ENCODE measurements at places on chromosomes 3 and 15. TPM values are rescaled to one million over a fixed set of nuclear protein-coding genes. Genes with fewer than 3 reads are reported as not detected.

The HYAL1 gene
- polyA plus RNA-seq = 1.6 TPM

The SUCNR1 gene
- 0.15 TPM for polyA plus RNA-seq

The C15orf62 gene
- 0.97 TPM for polyA plus RNA-seq

GRCh38 chr3:113663324-113663750 is 33.1 kb downstream of the USF3 start:
- no peak for DNase-seq
- H3K27ac ChIP-seq = no peak overlapping the region
- peaks cover 22% of the 10 kb centered on the region for H3K36me3 ChIP-seq

DNA sequence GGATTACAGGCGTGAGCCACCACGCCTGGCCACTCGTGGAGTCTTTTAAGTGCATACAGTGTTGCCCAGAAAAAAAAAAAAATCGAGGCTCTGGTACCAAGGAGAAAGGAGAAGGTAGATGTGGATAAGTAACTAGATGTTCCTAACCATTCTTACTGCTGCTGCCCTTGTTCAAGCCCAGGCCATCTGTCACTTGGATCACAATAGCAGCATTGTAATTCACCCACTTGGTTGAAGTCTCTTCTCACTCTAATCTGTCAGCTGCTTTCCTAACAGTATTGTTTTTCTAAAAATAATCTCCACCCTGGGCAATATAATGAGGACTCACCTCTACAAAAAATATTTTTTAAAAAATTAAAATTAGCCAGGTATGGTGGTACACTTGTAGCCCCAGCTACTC is 58.0 kb upstream of the CRTC3 start:
- peaks cover 3% of the 10 kb centered on the region for H3K4me1 ChIP-seq
- H3K27ac ChIP-seq = no peak overlapping the region
- DNase-seq = no peak

DNA sequence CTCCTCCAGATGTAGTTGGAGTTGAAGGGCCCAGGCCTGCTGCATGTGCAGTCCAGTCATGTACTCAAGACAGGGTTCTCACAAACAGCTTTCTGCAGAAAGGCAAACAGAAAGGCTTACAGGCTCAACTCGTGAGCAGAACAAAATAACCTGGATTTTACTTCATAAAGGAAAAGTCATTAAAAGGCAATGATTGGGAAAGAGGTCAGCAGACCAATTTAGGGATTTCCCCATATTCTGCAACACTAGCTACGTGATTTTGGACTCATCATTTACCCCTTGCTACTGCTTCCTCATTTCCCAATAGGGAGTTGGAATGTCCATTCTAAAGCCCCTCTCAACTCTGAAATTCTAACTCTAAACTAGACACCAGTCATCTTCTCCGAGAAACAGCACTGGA is 18.1 kb downstream of the METTL6 start:
- H3K27me3 ChIP-seq = no peaks in the 10 kb centered on the region
- no peak for DNase-seq
- no peak overlapping the region for H3K4me3 ChIP-seq
- H3K27ac ChIP-seq = no peak overlapping the region

The SCAANT1 gene
- not detected for polyA plus RNA-seq

- H3K4me3 ChIP-seq = peak overlapping the region; percentile 18
- H3K27me3 ChIP-seq = no peaks in the 10 kb centered on the region
- no peaks in the 10 kb centered on the region for H3K4me1 ChIP-seq
These were observed 160.4 kb upstream of the CGNL1 start for GRCh38 chr15:57215881-57216280.

DNA sequence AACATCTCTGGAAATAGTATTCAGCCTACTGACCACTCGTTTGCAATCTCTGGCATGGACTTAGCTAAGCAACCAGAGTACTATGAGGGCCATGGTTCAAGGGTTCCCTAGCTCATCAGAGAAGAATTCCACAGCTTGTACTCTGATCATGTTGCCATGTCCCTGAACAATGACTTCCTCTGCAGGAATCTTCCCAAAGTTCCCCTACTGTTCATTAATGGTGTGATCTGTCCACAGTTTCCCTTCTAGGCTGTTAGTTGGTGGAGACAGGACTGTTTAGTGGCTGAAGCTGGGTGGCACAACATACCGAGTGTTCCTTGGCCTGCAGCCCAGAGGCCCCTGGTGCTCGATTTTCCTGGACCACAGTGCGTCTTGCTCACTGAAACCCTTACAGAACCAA is 44.4 kb upstream of the GALNT15 start:
- DNase-seq = no peak
- H3K27ac ChIP-seq = no peak overlapping the region
- no peaks in the 10 kb centered on the region for H3K27me3 ChIP-seq
- no peaks in the 10 kb centered on the region for H3K4me1 ChIP-seq
- H3K36me3 ChIP-seq = no peaks in the 10 kb centered on the region

- no peak overlapping the region for H3K27ac ChIP-seq
- peak; percentile 78 for DNase-seq
- no peak overlapping the region for H3K4me3 ChIP-seq
- no peaks in the 10 kb centered on the region for H3K4me1 ChIP-seq
These were observed 69.7 kb downstream of the GAP43 start for GRCh38 chr3:115692887-115693524.

The PYDC2 gene
- not detected for polyA plus RNA-seq

GRCh38 chr3:159881208-159881607 is 107.4 kb upstream of the IL12A start:
- H3K4me3 ChIP-seq = no peak overlapping the region
- H3K27ac ChIP-seq = no peak overlapping the region

DNA sequence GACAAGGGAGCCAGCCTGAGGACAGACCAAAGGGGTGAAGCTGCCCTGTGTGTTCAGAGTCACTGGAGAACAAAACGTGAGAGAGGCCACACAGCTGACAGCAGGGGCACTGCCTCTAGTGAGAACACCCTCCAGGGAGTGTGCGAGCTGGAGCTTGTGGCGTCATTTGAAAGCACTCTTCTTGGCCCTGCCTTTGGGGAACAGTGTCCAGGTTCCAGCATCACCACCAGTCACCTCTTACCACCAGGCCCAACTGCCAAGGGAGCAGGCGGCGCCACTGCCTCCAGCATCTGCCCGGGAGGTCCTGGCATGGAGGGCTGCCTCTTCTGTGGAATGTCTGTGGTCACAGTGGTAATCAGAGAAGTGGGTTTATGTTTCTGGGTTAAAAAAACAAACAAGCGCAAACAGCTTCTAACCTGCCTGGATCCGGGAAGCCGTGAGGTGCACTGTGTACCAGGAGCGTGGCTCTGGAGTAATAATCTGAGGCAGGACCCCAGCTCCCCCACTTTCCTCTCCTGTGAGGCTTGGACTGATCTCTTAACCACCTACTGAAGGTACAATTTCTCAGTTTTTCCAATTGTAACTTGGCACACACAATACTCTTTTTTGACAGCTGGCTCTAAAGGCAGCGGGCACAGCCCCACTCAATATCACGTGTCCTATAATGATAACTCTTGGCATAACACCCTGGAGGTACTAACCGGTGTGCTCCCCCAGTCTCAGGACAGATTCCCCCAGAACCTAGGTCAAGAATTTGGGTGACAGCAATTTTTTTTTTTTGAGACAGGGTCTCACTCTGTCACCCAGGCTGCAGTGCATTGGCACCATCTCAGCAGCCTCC is 32.2 kb upstream of the CDCP1 start:
- no peaks in the 10 kb centered on the region for H3K4me1 ChIP-seq
- no peak overlapping the region for H3K4me3 ChIP-seq
- peak overlapping the region; percentile 12 for H3K27ac ChIP-seq

DNA sequence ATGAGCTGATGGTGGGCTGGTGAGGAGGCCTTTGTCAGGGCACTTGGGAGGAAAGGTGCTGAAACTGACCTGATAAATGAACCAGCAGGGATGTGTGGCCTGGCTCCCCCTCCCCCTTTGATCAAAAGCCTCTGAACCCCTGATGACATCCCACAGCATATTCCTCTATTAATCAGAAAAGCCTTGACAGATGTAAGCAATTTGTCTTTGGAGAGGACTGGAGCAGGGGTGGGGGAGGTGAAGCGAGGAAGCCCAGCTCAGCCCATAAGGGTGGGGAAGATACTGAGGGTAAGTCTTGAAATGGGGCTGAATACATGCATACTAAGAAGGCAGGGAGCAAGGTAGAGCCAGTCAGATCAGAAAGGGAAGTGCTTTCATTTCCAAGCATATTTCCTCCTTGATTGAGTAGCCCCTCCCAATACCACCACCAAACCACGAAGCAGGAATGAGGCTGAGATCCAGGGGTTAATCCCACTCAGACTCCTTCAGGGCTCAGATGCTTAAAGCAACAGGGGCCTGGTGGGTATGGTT is 34.7 kb upstream of the MRPS22 start:
- no peak for DNase-seq
- H3K27ac ChIP-seq = no peak overlapping the region
- H3K36me3 ChIP-seq = no peaks in the 10 kb centered on the region
- H3K4me1 ChIP-seq = no peaks in the 10 kb centered on the region
- H3K27me3 ChIP-seq = no peaks in the 10 kb centered on the region

Measured in aorta (tissue), 5 donors.